GM12864 (cell line): ENCODE measurements at places on chromosomes 12 and 14.

DNA sequence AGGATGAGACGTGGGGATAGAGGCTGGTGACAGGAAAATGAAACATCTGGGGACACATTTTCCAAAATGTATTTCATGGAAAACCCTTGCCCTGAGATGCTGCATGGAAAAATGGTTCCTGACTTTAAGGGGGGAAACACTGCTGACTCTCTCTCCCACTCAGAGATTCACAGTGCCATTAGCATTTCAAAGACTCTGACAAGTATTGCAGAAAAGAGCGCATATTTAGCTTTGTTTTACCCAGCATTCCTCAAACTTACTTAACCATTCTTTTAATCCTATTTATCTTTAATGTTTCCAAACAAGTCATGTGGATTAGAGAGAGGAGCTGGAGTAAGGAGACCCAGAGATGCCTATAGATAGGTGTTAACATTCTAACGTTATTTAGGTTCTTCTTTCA, 141.8 kb upstream of the DYRK2 start:
- no peak for DNase-seq

GRCh38 chr14:75811136-75811829, 150.2 kb downstream of the TTLL5 start:
- DNase-seq: no peak

DNA sequence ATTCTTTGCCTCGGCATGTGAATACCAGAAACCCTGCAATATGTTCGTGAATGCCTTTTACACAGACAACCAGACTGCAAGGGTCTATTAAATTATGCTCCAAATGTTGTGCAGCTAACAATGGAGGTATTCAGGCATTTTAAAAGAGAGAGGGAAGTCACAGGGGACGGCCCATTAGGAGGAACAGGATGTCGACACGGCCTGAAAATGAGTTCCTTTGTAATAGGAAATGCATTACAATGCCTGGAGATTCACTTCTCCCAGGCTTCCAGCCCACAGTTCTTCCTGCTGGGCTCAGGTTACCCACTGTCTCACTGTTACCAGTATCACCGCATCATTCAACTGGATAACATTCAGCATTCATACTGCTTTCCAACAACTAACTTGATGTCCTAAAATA, 2.5 kb downstream of the DUSP6 start:
- no peak for DNase-seq

DNA sequence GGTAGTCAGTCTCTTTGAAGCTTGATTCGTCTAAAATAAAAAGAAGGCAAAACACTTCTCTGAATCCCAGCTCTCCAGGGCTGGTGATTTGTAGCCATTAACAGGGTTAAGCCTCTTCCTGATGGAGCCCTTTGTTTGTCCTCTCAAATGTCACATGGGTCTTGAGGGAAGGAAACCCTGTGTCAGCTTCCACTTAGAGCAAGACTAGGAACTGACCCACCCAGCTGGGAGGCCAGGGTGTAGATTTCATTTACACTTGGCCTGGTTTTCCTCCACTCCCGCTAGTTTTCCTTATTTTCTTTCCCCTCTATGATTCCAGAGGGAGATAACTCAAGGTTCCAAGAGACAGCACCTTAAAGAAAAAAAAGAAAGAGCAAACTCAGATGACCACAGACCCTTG, 230.5 kb upstream of the EGLN3 start:
- no peak for DNase-seq

GRCh38 chr14:30500222-30500621, 58.7 kb upstream of the G2E3 start:
- no peak for DNase-seq

GRCh38 chr14:87161502-87161901, 831.5 kb downstream of the GALC start:
- no peak for DNase-seq
